ENCODE measurements at places on chromosomes 1 and 21. TPM values are rescaled to one million over a fixed set of nuclear protein-coding genes. Genes with fewer than 3 reads are reported as not detected.

GRCh38 chr1:63124666-63125191, 197.6 kb upstream of the FOXD3 start:
- DNase-seq = peak; percentile 70

DNA sequence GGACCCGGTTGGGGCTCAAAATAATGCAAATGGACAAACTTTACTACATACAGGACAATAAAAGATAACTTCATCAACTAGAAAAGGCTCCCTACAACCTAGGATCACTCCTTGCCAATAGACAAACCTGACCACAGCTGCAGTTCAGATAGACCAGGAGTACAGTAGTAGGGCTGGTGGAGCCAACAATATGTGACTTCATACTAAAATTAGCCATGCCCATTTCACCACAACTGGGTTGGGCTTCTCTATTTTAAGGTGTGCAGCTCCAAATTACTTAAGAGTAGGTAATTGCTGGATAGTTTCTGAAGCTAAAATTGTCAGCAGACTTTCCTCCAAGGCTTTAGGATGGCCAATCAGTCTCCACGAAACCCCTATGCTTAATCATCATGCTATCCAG, 3.9 kb downstream of the DENND1B start:
- DNase-seq = no peak

GRCh38 chr1:2448098-2448445, 28.0 kb upstream of the PLCH2 start:
- no peak for DNase-seq

DNA sequence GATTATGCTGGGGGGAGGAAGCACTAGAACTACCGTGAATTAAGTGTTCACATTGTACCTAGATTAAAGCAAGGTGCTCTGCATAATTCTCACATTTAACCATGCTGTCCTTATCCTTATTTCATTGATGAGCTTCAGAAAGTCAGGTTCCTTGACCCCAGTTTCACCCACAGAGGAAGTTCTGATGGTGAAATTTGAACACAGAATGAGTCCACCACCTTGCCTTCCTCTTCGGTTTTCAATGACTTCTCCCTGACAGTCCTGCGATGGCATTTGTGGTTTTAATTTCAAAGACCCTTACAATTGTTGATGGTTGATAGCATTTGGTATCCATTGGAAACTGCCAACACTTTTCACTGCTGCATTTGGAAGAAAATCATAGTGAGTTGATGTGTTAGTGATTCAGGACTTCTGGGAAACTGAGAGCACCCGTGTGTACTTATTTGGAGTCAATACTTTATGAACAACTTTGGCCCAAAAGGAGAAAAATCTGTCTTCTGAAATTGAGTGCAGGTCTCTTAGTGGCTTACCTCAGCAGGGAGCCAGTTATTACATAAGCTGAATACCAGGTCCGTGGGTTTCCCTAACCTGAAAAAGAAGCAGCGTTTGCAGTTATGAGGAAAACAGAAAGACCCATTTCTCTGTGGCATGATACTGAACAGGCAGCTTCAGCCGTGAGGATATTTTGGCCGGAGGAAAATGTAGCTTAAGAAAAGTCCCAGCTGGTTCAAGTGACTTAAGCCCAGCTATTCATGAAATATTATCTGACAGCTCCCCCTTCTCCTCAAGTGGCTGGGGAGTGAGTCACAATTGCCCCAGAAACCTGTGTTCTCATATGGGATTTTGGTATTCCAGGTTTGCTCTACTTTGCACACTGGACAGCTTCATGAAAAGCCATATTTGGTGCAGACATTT, 47.5 kb downstream of the ROR1 start:
- peak; percentile 73 for DNase-seq

DNA sequence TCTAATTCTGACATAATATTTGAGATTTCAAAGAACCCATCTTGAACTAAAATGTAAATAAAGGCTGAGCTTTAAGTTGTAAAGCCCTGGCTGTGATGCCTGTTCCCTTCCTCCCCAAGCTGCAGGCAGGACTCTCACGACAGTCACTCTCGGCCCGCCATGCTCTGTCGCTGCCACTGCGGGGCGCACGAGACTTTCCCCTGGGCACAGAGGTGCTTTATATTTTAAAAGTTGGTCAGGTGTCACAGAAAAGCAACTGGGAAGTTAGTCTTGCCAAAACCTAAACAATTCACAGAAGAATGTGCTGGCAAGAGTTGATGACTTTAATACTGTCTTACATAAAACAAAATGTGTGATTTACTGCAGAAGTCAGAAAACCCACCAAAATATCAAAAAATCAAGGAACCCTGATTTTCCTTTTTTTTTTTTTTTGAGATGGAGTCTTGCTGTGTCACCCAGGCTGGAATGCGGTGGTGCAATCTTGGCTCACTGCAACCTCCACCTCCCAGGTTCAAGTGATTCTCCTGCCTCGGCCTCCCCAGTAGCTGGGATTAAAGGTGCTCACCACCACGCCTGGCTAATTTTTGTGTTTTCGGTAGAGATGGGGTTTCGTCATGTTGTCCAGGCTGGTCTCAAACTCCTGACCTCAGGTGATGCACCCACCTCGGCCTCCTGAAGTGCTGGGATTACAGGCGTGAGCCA, 10.7 kb downstream of the LRRC47 start:
- DNase-seq = no peak

GRCh38 chr1:38481871-38482826, 377.4 kb downstream of the RRAGC start:
- no peak for DNase-seq

DNA sequence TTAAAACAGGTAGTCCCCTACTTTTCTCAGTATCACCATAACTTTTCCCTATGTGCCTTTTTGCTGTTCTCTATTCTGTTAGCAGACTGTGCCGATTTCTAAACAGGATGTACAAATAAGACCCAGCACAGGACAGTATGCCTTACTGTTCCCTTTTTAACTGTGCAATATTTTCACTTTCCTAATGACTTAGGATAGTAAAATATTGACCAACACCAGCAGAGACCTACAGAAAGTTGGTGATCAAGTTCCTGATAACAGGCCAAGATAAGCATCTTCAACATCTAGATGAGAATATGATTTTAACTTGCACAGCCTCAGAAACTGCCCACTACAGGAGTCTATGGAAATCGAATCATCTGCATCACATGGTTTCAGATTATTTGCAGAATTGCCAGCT, 42.0 kb downstream of the ADSS2 start:
- DNase-seq = no peak

GRCh38 chr1:59733443-59734141, 81.2 kb upstream of the HOOK1 start:
- DNase-seq = peak; percentile 48

GRCh38 chr1:160018900-160019299, 12.9 kb downstream of the PIGM start:
- DNase-seq = peak; percentile 58

DNA sequence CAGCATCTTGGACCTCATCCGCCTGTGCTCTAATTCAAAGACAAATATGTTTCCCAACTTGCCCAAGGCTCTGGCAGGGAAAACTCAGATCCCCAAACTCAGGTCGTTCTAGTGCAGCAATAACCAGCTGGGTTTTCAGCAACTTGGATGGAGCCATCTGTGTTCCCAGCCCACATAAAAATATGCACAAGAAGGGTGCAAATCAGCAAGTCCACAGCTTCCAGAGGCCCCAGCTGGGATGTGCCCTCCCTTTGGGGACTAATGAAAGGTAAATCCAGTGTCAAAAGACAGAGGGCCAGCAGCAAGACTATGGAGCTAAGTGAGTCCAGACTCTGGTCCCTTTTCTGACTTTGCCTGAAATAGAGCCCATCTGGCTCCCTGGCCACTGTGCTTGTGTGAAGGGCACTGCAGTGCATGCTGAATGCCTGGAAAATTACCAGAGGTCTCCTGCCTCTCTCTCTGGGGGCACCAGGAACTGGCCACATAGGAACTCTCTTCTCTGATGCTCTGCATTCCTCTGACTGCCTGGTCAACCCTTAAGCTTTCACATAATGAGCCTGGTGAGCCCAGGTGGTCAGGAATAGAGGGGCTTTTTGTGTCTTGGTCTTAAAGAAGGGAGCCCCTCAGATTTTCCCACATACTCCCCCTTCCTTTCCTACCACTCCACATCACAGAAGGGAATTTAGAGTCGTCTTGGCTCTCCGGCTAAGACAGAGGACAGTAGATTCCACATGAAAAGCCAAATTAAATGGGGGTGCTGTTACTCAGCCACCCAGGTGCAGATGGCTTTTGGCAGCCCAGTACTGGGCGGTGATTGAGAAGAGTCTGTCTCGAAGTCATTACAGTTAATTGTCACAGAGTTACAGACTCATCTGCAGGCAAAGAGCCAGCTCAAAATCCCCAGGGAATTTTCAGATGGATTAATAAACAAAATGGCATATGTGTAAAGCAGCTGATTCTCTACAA, 88.1 kb upstream of the C1orf21 start:
- DNase-seq = no peak

- no peak for DNase-seq
Measured at GRCh38 chr1:167106119-167106461, 12.2 kb downstream of the STYXL2 start.

GRCh38 chr1:37570528-37571334, 14.0 kb downstream of the DNALI1 start:
- no peak for DNase-seq

DNA sequence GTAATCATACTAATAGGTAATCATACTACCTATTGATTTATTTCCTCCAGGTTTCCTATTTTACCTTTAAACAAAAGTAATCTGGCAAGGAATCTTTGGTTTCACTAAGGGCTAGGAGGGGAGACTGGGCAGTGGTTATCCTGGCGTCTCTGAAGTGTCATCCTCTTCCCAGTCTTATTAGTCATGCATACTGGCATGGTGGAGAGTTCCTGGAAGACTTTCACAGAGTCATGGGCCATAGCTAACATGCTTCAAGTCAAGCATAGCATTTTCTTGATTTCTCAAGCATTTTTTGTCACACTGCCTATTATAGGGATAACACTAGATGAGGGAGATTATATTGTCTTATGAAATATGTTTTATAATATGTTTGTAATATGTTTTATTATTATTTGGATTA, 64.0 kb upstream of the ASB17 start:
- DNase-seq = peak; percentile 11

DNA sequence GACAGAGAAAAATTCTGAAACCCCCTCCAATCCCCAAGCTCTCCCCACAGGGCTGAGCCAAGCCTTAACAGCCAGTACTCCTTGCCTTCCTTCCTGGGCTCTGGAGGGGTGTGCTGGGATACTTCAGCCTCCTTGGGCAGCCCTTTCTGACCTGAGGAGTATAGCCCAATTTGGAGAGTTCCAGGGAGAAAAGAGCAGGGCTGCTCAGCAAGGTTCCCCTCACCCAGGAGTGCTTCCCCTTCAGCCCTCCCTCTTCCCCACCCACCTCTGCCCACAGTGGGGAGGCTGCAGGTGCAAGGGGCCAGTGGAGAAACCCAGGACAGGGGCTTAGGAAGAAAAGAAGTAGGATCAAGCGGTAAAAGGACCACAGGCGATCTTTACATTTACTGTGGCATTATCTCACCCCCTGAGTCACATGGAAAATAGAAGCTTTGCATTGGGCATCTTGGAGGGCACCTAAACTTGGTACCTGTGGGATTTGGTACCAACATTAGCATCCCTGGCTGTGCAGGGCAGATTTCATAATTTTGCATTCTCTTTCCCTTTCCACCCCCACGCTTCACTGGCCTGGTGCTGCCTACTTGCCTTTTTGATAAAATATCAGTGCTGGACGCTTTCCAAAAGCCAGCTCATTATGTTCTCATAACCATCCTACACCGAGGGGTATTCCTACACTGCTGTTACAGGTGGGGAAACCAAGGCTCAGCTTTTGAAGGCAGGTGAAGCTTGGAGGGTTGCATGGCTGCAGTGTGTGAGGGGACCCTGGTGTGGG, 2.8 kb upstream of the ADORA1 start:
- peak; percentile 34 for DNase-seq

Gene TNN
- not detected for total RNA-seq

Gene AKNAD1
- total RNA-seq = 0.18 TPM

Gene PLA2G2E
- not detected for total RNA-seq

All from IMR-90 (cell line).